ENCODE measurements at places on chromosomes 12 and 14.
A peak's percentile ranks its signal among the peaks of the same experiment; 100 is the strongest.

DNA sequence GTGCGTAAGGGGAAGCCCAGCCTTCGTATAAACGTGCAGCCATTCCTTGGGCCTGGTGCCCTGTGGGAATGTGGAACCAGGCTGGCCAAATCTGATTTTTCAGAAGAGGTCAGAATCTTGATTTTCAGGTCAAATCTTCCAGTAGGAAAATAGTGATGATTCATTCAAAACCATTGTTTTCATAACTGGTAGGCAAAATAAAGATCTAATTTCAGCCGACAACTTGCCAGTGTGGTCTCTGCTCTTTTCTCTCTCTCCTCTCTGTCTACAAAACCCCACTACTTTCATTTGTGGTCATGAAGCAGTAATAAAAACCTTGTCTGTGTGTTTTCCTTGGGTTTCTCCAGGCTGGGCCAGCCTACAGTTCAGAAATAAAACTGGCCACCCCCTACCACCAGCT is 135.1 kb downstream of the RBM19 start:
- DNase-seq: no peak

DNA sequence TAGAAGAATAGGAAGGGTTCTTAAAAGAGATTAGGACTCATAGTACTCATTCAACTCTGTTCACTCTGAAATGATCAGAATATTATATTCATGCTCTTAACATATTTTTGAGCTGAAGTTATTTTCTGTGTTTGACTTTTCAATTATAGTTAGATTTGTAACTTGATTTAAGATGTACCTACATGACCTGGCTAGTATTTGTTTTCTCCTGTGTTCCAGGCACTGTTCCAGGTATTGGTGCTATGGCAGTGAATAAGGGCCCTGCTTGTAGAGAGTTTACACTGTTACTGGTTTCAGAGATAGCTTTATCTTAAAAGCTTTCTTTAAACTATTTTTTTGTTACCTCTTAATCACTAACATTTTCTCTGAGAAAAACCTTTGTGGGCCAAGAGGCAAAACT is 19.1 kb upstream of the SLC17A8 start:
- DNase-seq: no peak

- DNase-seq: peak; percentile 59
These were observed 54.3 kb upstream of the PPP2R5C start for GRCh38 chr14:101707068-101707842.

- no peak for DNase-seq
These were observed 45.7 kb downstream of the SSPN start for GRCh38 chr12:26241080-26241479.

GRCh38 chr12:68521321-68521839 is 89.3 kb upstream of the RAP1B start:
- no peak for DNase-seq

GRCh38 chr14:81178063-81178462 is 42.7 kb downstream of the GTF2A1 start:
- no peak for DNase-seq

GRCh38 chr12:19659086-19659485 is 219.8 kb downstream of the AEBP2 start:
- DNase-seq: no peak

DNA sequence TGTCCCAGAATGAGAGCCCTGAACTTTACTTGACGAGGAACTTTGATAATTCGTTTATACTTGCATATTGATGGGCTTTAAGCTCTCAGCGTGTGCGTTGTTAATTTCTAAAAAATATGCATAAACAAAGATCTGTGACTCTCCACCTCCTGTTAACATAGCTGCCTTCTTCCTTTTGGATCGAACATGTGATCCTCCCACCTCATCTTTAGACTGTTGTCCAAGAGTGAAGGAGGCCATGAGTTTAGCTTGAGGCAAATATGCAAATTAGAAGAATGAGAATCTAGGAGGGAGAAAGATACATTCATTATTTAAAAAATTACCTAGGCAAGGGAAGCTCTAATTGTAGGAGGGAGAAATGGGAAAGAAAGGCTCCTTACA is 617 bp downstream of the TTC8 start:
- no peak for DNase-seq

DNA sequence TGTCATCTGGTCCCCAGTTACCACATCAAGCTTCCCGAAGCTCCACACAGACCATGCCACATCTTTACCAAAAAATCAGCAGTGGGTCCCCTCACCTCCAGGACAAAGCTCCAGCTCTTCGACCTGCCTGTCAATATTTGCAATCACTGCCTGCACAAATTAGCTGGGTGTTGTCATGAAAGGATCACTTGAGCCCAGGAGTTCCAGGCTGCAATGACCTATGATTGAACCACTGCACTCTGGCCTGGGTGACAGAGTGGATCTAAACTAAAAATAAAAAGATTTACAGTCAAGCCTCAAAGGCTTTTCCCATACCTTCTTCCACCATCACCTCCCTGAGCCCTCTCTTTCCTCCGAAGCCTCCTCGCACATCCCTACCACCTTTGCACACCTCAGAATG is 7.2 kb downstream of the CD4 start:
- DNase-seq: no peak

DNA sequence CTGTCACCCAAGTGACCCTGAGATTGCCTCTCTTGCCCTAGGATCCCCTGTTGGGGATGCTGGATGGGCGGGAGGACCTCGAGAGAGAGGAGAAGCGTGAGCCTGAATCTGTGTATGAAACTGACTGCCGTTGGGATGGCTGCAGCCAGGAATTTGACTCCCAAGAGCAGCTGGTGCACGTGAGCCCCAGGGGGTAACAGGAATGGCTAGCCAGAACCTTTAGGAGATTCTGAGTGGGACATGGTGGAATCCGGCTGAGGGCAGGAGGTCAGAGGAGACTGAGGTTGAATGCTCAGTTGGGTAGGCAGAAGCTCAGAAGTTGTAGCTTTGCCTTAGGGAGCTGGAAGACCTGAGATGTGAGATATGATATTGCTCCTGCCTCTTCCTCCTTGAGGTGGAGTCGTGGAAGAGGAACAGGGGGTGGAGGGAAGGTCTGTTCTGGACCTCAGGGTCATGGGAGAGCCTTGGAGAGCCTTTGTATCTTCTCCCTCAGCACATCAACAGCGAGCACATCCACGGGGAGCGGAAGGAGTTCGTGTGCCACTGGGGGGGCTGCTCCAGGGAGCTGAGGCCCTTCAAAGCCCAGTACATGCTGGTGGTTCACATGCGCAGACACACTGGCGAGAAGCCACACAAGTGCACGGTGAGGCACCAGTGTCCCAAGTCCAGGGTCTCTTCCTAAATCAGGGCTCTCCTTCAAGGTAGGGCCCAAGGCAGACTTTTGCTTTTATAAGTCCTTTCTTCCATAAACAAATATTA is 6.3 kb downstream of the GLI1 start:
- no peak for DNase-seq

DNA sequence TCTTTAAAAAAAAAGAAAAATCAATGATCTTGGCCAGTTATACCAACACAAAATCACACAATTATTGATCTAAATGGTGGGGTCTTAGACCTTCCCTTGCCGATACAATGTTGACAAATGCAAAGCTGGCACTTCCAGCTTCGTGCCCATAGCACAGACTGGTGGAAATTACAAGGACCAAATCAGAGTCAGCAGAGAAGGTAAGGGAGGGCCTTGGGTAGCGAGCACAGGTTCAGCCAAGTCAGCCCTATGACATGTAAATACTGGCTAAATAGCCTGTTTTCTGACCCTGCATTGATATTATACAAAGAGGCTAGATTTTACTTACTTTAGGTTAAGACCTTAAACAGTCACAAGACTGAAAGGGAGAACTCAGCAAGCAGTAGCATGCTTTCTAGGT is 30.3 kb upstream of the WDR89 start:
- DNase-seq: no peak

DNA sequence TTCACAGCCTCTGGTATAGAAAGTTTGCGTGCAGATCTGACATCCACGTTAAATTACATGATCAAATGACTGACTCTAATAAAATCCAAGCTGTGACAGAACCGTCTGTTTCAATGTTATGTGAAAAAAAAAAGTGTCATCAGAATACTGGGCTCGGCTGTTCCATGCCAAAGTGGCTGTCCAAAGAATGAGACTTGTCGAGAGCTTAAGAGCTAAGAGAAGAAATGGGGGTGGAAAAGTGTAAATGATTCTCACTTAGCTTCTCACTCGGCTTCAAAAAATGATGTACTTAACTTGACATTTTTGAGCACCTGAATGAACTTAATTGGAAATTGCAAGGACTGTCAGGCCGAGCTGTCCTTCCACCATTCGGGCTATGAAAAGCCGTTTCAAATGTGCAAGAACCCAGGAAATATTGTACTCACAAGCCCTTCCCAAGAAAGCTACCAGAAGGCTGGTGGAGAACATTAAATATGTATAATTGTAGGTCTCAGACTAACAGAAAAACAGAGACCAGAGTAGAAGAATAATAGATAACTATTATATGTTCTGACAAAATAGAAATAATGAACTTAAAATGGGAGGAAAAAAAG is 78.0 kb downstream of the DIO3 start:
- no peak for DNase-seq

DNA sequence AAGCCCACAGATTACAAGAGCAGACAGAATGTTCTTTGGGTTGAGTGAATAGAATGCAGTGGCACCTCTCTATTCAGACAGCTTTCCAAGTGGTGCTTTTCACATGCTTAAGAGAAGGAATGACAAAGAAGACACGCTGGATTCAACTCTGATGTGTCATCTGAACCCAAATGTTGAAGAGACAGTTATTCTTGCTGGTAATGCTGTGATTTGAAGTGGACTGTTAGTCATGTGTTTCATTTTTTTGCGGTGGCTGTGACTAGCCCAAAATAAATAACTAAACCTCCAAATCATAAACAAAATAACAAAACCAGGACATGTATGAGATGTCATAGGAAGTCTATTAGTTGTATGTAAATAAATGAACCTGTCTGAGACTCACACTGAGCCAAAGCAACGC is 391.8 kb upstream of the PRICKLE1 start:
- no peak for DNase-seq

GRCh38 chr14:88551094-88551870 is 3.5 kb downstream of the PTPN21 start:
- no peak for DNase-seq

DNA sequence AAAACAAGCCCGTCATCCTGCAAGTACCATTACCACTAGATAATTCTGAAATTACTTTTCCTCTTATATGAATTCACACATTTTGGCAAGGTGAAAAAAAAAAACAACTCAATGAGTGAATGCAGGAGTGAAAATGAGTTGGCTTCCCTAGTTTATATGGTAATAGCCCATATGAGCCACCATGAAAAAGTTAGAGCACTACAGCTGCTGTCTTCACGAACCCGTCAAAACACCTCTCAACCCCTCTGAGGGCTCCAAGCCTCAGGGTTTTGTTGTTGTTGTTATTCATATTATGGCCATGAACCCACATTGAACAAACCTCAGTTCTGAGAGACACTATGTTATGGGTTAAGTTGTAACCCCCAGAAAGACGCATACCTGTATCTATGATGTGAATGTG is 289.9 kb upstream of the CAND1 start:
- no peak for DNase-seq
